CMK (cell line): ENCODE measurements at places on chromosomes 16 and 17.

- DNase-seq = peak; percentile 59
Measured at GRCh38 chr17:74442670-74443515, 11.0 kb downstream of the GPRC5C start.

DNA sequence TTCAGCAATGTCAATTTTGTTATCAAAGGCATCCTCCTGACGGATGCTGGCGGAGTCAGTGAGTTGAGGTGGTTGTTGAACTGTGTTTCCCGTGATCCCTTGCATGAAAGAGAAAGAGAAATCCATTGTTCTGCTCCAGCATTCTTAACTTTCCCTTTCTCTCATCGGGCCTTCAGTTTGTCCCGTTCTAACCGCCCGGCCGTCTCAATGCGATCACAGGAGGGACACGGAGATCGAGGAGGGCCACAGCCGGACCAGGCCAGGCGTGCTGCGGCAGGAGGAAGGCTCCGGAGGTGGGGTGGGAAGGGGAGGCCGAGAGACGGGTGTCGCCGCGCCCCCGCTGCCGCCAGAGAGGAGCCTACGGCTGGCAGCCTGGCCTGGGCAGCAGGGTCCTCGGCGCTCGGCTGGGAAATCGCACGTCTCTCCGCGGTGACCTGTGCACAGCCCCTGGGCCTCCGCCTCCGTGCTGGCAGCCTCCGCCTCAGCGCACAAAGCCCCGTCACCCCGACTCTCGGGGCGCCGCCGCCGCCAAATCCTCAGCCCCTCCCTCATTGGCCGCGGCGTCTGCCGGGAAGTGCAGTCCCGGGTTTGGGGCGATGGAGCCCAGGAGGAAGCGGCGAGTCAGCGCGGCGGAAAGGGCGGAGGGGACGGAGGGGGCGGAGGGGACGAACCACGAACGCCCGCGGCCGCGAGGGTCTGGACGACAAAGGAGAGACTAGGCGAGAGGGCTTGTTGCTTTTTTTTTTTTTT, 38.1 kb downstream of the SOST start:
- no peak for DNase-seq

- no peak for DNase-seq
Measured at GRCh38 chr16:23031508-23032098, 117.6 kb downstream of the USP31 start.

DNA sequence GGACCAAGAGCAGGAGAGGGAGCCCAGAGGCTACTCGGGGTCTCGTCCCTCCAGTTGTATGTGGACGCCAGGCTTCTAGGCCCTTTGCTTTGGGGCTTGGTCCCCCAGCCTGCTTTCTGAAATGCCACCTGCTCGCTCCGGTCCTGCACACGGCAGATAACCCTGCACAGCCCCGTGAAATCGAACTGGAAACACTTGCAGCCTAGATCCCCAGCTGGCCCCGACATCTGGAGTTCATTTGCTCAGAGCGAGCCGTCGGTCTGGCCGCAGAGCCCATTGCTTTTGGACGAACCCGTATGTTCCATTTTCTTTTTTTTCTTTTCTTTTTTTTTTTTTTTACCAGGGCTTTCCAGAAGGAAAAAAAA, 22.9 kb downstream of the C1QTNF1 start:
- no peak for DNase-seq

GRCh38 chr16:46853713-46854443, 22.9 kb upstream of the C16orf87 start:
- DNase-seq = no peak

- DNase-seq = no peak
Measured at GRCh38 chr16:3383045-3383448, 17.8 kb downstream of the ZSCAN32 start.

DNA sequence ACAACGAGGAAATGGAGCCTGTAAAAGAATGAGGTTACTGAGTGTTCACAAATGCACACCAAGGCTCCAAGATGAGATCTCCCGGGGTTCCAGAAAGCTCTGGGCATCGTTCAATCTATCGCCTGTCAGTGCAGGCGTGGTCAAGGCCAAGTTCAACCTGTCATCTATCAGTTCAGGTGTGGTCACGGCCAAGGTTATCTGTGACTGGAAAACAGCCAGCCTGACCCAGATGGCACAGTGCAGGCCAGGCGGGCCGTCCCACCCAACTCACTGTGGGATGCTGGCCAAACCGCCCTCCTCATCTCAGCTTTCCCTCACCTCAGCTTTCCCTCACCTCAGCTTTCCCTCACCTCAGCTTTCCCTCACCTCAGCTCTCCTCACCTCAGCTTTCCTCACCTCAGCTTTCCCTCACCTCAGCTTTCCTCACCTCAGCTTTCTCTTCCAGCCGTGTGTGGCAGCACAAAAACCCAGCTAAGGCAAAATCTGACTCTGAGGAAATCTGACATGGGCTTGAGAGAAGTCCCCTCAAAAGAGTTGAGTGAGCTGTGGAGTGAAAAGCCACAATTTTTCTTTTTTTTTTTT, 2.4 kb downstream of the CHMP1A start:
- no peak for DNase-seq

DNA sequence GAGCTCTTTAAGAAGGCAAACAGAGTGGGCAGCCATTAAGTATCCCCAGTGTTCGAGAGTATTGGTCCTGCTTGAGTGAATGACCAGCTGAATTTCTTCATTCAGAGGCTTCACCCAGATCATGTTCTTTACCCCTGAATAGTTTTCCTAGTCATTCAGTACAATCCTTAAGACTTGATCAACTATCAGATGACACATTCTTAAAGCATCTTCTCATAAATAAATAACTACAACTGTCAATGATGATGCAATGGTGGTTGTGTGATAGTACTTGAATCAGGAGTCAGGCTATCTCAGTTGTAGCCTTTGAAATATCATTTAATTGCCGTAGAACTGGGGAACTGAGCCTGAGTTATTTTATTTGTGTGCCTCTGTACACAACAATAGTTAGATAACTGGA, 416.8 kb upstream of the CCL2 start:
- DNase-seq = no peak

DNA sequence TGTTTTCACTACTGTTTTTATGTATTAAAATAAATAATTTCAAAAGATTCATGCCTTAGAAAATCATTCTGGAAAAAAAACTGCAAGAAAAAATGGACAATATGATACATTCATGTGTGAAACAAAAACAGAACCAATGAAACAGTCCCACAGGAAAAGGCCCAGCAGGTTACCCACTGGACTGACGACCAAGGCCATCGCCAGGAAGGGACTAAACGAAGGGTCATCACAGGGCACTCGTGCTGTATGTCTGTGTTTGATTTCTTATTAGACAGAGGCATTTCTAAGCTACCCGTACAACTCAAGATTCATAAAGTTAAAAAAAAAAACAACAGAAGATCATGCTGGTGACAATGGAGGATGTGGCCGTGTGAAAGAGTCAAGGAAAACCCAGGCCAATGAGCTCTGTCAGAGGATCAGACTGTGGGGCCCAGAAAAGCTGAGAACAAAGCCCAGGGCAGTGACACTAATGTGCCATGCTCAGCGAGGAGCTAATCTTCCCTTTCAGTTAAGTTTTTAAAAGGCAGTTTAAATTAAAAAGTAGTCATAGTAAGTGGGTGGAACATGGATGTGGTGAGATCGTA, 31.8 kb downstream of the NSMCE1 start:
- no peak for DNase-seq

DNA sequence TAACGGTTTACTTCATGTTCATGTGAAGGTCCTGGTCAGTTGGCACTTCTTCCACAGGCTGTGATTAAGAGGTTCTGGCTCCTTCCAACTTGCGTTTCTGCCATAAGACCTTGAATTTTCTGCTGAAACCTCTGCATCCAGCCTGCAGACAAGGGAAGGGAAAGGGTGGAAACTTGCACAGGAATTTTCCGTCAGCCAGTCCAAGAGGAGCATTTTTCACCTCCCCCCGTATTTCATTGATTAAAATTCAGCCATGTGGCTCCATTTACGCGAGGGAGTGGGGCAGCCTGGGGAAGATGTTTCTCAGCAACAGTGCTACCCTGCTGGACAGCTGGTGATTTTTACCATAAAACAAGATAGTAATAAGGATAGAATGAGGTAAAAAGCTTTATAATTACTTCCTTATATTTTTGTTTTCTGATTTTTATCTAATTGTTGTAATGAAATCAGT, 101.5 kb upstream of the SMIM36 start:
- no peak for DNase-seq
